A549 treated with CpdA at 1 μM for 4 hours (cell line): ENCODE measurements at places on chromosomes 6 and 20. TPM values are rescaled to one million over a fixed set of nuclear protein-coding genes. Genes with fewer than 3 reads are reported as not detected.

FBXO30 gene
- 5.8 to 7.5 TPM (median 6.6 TPM) in 5 replicates for total RNA-seq

SRMS gene
- not detected in 5 replicates for total RNA-seq

RIN2 gene
- 32.3 to 39.0 TPM (median 32.5 TPM) in 5 replicates for total RNA-seq

APOBEC2 gene
- not detected in 5 replicates for total RNA-seq

COL9A3 gene
- 0.40 to 0.72 TPM (median 0.50 TPM) in 5 replicates for total RNA-seq

BAG2 gene
- 7.8 to 10.1 TPM (median 9.7 TPM) in 5 replicates for total RNA-seq

SLC26A8 gene
- total RNA-seq, result not detected in 5 replicates

TCF19 gene
- total RNA-seq, result 12.0 to 14.1 TPM (median 13.4 TPM) in 5 replicates
